ENCODE measurements at places on chromosomes 16 and 17.
A peak's percentile ranks its signal among the peaks of the same experiment; 100 is the strongest.

- peak; percentile 92 for DNase-seq
These were observed at the start of gene MSL1 for GRCh38 chr17:40121181-40122135. TSS of gene MSL1 (plus strand) at chr17:40121971. CDS start at chr17:40122613, 642 bp downstream.

DNA sequence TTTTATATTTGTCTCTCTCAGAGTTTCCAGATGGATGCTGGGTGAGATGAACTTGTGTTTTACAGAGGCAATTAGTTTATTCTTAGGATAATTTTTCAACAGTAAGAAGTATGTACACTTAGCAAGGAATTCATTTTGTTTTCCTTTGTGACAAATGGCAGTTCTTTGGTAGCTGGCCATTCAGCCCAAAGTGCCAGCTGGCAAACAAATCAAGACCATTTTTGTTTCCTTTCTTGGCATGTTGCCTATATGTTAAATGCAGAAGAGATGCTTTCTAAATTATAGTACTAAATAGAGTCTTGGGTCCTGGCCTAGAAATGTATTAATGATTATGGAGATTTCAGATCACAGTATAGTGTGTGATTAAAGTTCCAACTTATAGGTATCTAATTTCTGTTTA, 337.1 kb downstream of the CNTNAP4 start:
- DNase-seq, result no peak

GRCh38 chr16:1509307-1510221, 16.4 kb downstream of the TELO2 start:
- no peak for DNase-seq

GRCh38 chr17:50311112-50311460, 34.8 kb upstream of the XYLT2 start:
- no peak for DNase-seq

DNA sequence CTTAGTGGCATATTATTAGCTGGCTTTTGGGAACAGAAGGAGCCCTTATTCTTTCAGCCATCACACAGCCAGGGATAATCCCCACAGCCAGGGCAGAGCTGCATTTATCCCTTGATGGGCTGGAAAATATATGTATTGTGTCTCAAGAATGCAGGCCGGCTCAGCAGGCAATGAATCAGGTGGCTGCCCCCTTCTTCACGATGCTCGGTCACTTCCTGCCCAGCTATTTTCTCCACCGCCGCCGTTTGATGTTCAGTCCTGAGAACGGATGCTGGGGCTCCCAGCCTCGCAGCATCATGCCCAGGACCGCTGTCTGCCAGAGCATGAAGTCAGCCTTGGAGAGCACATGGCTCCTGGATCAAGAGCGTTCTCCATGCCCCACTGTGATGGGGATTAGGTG, 4.3 kb upstream of the MYH3 start:
- DNase-seq, result no peak

DNA sequence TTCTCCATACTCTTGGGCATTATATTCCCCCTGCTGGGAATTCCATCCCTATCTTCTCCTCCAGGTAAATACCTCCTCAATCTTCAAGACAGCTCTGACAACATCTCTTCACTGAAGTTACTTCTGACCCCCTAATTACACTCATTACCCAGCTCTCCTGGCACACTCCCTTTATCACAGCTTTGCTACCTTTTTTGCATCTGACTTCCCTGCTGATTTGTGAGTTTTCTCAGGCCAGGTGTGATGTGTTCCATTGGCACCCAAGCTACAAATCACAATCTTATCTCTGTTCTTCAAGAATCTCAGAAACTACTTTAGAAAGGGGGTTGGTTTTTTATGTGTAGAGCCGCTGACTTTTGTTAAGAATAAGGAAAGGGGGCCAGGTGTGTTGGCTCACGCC, 14.0 kb downstream of the CLEC19A start:
- no peak for DNase-seq

DNA sequence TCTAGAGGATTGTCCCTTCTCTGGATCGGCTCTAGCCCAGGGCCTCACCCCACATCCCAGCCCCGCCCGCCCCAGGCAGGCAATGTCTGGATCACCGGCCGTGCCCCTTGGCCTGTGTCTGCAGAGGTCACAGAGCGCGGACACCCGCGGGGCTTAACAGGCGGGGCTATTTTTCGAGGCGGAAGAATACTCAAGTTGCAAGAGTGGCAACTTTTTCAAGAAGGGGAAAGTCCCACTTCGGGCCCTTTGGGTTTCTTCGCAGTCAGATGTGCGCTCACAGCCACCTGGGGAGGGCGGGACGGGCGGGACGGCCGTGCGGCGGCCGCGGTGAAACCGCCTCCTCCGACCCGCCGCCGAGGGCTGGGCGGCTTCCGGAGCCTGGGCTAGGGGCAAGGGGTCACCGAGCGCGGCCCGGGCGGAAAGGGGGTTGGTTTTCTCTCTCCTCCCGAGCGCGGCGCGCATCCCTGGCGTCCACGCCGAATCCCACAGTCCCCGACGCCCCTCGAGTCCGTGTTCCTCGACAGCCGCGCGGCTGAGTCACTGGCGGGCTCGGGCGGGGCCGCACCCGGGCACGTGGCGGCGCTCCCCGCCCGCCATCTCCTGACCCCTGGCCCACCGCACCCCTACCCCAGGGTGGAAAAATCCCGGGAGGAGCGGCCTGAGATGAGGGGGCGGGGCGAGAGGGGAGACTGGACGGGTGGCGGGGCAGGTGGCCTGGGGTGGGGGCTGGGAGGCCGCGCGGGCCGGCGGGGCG, 1.2 kb upstream of the PFN1 start:
- peak; percentile 80 for DNase-seq

DNA sequence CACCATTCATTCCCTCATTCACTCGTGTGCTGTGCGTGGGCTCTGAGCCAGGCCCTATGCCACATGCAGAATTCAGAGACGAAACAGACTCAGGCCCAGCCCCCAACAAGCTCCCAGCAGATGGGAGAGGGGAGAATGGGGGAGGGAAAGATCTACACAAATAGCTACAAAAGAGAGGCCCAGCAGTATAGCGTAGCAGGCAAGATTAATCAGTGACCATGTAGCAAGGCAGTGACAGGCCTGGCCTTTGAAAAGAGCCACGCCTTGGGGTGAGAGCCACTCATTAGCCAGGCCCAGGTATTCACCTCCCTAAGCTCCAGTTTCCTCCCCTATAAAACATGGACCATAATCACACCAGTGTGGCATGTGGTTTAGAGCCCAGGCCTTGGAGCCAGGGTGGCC, 16.4 kb upstream of the KRT19 start:
- no peak for DNase-seq

DNA sequence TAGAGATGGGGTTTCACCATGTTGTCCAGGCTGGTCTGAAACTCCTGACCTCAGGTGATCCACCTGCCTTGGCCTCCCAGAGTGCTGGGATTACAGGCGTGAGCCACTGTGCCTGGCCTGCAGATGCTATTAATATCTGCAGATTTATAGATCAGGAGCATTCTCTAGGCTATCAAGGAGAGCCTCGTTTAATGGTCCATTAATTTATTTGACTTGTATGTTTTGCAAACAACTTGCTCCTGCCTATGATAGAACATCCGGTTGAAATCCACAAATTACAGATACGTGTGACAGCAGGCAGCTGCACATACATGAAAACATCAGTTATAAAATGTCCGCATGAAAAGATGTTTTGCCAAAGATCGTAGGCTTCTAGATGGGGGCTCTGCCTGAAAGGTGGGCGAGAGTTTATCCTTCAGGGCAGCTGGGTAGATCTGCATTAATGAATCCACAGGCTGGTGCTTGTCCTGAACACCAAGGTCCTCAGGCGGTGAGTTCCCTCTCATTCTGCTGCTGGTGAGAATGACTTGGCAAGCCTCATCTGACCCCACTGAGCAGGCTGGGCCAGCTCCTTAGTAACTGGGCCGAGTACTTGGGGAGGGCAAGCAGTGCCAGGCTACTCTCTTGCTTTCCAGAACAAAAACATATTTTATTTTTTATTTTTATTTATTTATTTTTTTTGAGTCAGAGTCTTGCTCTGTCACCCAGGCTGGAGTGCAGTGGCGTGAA, 37.1 kb upstream of the MGAT5B start:
- no peak for DNase-seq

DNA sequence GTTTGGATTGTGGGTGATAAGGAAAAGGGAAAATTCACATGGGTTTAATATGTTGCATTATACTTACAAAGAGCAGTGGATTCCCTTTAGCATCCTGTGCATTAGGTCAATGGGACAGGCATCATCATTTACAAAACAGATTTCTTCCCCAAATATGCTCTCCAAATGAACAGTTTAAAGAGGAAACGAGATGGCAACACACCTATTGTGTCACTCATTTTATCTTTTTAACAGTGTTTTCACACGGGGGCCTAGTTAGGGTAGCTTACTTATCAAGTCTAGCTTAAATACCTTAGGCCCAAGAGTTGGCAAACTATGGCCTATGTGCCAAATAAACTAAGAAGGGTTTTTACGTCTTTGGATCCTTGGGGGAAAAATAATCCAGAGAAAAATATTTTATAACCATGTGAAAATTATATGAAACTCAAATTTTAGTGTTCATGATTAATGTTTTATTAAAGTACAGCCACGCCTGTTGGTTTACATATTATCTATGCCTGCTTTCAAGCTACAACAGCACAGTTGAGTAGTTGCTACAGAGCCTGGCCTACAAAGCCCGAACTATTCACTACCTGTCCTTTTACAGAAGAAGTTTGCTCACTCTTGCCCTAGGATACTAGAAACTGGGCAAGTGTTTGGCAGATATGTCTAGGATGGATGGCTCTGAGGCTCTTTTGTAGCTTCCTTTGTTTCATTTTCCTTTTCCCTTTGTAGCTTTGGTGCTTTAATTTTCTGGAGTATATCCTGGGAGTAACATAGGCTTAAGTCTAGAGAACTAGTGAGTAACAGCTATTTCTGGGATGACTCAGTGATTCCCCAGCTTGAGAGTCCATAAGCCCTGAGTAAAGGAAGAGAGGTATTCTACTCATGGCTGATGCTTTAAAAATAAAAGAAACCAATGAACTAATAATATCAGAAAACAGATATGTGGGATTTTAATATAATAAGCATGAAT, 12.4 kb downstream of the NUP93 start:
- DNase-seq, result peak; percentile 32

GRCh38 chr16:50841081-50841886, 99.4 kb downstream of the CYLD start:
- DNase-seq, result peak; percentile 98

DNA sequence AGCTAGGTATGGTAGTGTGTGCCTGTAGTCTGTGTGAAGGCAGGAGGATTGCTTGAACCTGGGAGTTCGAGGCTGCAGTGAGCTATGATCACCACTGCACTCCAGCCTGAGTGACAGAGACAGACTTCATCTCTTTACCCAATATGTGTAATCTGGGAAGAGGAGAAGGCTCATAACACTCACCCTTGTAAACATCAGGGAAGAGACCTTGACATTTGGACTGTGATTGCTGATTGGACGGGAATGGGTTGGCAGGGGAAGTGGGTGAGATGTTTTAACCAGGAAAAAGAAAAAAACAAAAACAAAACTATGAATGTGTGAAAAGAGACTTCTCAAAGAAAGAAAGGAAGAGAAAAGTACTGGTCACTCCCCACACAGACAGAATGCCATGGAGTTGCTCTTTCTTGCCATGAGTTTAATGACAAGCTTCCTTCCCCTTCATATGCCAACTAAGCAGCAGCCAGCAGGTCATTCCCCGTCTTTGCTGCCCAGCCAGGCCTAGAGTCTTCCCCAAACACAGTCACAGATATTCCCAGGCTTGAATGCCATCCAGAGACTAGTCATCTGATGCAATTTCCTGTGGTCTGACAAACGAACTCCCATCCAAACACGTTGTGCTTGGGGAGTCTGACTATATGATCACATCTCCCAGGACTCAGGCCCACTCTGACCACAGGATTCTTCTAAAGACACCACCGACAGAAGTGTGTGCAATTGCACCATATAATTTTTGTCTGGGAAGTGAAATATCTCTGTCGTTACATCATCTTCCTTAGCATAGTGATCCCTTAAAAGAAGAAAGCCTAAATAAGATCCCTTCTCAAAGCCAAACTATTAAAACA, 3.6 kb upstream of the XAF1 start:
- peak; percentile 68 for DNase-seq

GRCh38 chr17:5194346-5194745, 2.7 kb upstream of the ZNF594 start:
- no peak for DNase-seq

GRCh38 chr16:17013038-17013437, 457.7 kb downstream of the XYLT1 start:
- DNase-seq, result peak; percentile 9

- no peak for DNase-seq
These were observed 473 bp downstream of the SUPT6H start for GRCh38 chr17:28662527-28662829.

- peak; percentile 18 for DNase-seq
These were observed 48.4 kb downstream of the SEC14L1 start for GRCh38 chr17:77189148-77189547.

DNA sequence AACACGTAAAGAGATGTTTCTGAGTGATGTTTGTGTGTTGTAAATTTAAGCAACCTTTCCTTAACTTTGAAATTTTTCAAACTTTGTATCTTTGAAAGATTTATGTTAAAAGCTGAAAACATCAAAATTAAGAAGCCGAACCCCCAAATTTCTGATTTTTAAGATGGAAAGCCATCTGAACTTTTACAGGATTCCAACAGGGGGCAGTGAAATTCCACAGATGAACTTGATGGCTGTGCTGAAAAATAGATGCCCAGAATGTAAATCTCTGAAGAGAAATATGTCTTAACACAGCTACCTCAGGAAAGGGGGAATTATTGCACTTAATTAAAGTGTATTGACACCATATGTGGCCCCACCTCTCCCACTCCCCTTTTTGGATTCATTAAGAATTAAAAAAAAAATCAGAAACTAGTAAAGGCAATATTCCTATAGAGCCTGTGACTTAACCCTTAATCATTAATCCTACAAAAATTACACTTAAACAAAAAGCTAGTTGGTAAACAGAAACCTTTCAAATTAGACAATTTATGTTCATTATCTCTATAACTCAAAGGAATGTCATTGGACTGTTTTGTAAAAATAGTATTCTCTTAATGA, 597.9 kb downstream of the KCNJ2 start:
- peak; percentile 61 for DNase-seq

- DNase-seq, result peak; percentile 42
These were observed 22.8 kb upstream of the ACSM2B start for GRCh38 chr16:20598832-20599469.

DNA sequence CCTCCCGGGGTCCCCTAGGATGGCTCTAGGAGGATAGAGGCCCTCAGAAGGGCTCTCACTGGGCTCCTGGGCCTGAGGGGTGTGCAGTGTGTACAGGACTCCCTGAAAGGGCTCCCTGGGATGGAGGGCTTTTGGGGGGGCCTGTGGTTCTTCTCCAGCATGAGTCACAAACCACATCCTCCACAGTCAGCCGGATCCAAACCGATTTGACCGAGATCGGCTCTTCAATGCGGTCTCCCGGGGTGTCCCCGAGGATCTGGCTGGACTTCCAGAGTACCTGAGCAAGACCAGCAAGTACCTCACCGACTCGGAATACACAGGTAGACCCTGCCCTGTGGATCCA, 4.5 kb downstream of the TRPV2 start:
- DNase-seq, result peak; percentile 81

DNA sequence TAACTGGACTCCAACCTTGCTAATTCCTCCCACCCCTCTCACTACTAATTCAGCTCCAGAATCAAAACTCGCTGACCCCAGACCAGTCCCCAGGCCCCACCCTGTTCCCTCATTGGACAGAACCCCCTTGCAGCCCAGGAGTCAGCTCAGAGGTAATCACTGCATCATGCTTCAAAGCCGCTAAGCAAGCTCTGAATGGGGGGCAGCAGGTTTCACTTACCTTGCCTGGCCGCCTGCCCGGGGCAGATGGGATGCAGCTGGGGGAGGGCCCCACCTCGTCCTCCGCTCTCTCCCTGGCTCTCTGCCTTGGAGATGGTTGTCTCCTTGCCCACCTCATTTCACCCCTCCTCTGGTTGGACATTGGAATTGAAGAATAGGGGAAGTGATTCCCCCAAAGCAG, 4.8 kb upstream of the NGFR start:
- no peak for DNase-seq

GRCh38 chr17:22717211-22717610, 1024.9 kb downstream of the KCNJ18 start:
- no peak for DNase-seq

Measured in hematopoietic multipotent progenitor cell treated with erythropoietin and hydrocortisone succinate and interleukin-3 and kit ligand, for 4 days (in vitro differentiated cells).